ENCODE measurements at places on chromosomes 12 and 14.

DNA sequence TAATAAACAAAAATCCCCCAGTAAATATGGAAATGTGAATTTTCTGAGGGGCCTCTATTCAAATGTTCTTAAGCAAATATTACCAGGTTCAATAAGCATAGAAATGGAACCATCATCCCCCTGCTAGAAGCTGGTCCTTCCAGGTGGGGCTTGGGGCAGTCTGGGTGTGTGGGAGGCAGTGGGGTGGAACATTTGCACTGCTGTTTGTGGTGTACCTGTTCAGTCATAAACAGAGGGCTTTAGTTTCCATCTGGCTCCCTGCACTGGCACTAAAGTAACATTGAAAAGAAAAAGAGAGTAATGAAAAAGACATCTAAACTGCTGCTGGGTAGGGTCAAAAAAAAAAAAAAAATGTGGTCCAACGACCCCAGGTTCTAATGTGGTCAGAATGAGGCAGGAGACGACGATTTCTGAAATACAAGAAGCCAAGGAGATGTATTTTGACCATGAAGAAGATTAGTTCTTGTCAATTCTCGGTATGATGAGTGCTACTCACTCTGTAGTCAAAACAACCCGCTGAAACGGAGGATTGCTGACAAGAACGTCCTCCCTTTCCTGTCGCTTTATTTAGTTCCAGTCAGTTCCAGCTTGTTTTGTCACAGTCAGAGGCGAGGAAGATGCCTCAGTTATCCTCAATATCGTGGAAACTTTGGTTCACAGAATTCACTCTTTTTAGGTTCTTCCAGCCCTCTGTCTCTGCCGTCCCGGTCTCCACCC is 44.2 kb upstream of the MANSC4 start:
- H3K27ac ChIP-seq = no peak overlapping the region
- H3K36me3 ChIP-seq = no peaks in the 10 kb centered on the region
- no peak for DNase-seq
- H3K4me3 ChIP-seq = no peak overlapping the region

DNA sequence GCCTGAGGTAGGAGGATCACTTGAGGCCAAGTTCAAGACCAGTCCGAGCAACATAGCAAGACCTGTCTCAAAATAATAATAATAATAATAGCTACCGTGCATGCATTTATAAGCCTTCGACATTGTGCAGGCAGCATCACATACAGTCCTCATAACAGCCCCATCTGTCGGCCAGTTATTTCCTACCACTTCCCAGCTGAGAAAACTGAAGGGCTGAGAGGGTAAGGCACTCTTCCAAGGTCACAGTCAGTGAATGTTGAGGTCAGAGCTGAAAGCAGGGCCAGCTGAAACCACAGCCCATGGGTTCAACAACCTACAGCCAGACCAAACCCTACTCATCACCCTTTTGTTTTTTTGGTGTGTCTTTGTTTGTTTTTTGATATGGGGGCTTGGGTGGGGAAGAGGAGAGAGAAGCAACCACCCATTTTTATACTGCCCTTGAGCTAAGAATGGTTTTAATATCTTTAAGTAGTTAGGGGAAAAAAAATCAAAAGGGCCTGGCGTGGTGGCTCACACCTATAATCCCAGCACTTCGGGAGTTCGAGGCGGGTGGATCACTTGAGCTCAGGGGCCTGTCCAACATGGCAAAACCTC is 16.8 kb upstream of the ITPK1 start:
- H3K36me3 ChIP-seq = no peaks in the 10 kb centered on the region
- no peak overlapping the region for H3K4me3 ChIP-seq
- H3K27ac ChIP-seq = no peak overlapping the region
- no peaks in the 10 kb centered on the region for H3K4me1 ChIP-seq
- no peak for DNase-seq

DNA sequence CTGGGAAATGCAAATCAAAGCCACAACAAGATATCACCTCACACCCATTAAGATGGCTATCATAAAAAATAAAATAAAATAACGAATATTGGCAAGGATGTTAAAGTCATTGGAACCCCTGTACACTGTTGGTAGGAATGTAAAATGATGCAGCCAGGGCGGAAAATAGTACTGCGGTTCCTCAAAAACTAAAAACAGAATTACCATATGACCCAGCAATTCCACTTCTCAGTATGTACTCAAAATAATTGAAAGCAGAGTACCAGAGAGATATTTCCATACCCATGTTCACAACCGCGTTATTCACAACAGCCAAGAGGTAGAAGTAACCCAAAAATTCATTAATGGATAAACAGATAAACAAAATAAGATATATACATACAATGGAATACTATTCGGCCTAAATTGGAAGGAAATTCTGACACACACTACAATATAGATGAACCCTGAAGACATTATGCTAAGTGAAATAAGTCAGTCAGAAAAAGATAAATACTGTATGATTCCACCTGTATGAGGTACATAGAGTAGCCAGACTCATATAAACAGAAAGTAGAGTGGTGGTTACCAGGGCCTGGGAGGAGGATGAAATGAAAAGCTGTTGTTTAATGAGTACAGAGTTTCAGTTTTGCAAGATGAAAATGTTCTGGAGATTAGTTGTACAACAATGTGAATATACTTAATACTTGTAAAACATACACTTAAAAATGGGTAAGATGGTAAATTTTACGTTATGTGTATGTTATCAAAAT is 84.6 kb downstream of the TXNDC16 start:
- no peaks in the 10 kb centered on the region for H3K4me1 ChIP-seq
- no peak overlapping the region for H3K4me3 ChIP-seq
- H3K27ac ChIP-seq = no peak overlapping the region
- no peaks in the 10 kb centered on the region for H3K36me3 ChIP-seq

- H3K4me3 ChIP-seq = no peak overlapping the region
- H3K36me3 ChIP-seq = no peaks in the 10 kb centered on the region
- DNase-seq = no peak
- no peaks in the 10 kb centered on the region for H3K4me1 ChIP-seq
Observed at GRCh38 chr14:24514209-24514608, 6.1 kb upstream of the CMA1 start.

- no peaks in the 10 kb centered on the region for H3K27me3 ChIP-seq
- no peak for DNase-seq
- no peaks in the 10 kb centered on the region for H3K36me3 ChIP-seq
- H3K27ac ChIP-seq = no peak overlapping the region
- no peaks in the 10 kb centered on the region for H3K4me1 ChIP-seq
- H3K4me3 ChIP-seq = no peak overlapping the region
Observed at GRCh38 chr12:98296462-98297079, 218.8 kb upstream of the TMPO start.

GRCh38 chr12:130715998-130716968 is at the start of gene RIMBP2:
Gene RIMBP2, minus strand, starts transcription at chr12:130716299. Its CDS starts 237,286 bp downstream, at chr12:130479013.
- H3K36me3 ChIP-seq = no peaks in the 10 kb centered on the region
- H3K4me3 ChIP-seq = peak within 1 kb of the TSS; percentile 55

- no peak overlapping the region for H3K4me3 ChIP-seq
- H3K4me1 ChIP-seq = no peaks in the 10 kb centered on the region
- no peak overlapping the region for H3K27ac ChIP-seq
- H3K27me3 ChIP-seq = no peaks in the 10 kb centered on the region
- H3K36me3 ChIP-seq = no peaks in the 10 kb centered on the region
Observed at GRCh38 chr12:65081496-65081895, 39.6 kb downstream of the WIF1 start.

- H3K36me3 ChIP-seq = no peaks in the 10 kb centered on the region
- H3K27me3 ChIP-seq = no peaks in the 10 kb centered on the region
- no peak overlapping the region for H3K4me3 ChIP-seq
- no peak for DNase-seq
Observed at GRCh38 chr14:70170976-70171375, 17.8 kb downstream of the SLC8A3 start.

- H3K27ac ChIP-seq = no peak overlapping the region
- peaks cover 7% of the 10 kb centered on the region for H3K36me3 ChIP-seq
- no peaks in the 10 kb centered on the region for H3K27me3 ChIP-seq
- peaks cover 3% of the 10 kb centered on the region for H3K4me1 ChIP-seq
- peak; percentile 83 for DNase-seq
Observed at GRCh38 chr14:101876555-101876938, 87.8 kb upstream of the DYNC1H1 start.

- DNase-seq = no peak
- H3K27me3 ChIP-seq = no peaks in the 10 kb centered on the region
- no peaks in the 10 kb centered on the region for H3K36me3 ChIP-seq
- no peaks in the 10 kb centered on the region for H3K4me1 ChIP-seq
- H3K27ac ChIP-seq = no peak overlapping the region
Observed at GRCh38 chr12:63036216-63036973, 101.4 kb upstream of the PPM1H start.

GRCh38 chr12:49230805-49231194 is 34.1 kb upstream of the TUBA1C start:
- H3K36me3 ChIP-seq = no peaks in the 10 kb centered on the region
- H3K27me3 ChIP-seq = no peaks in the 10 kb centered on the region
- no peak overlapping the region for H3K4me3 ChIP-seq
- no peak for DNase-seq
- H3K27ac ChIP-seq = no peak overlapping the region

DNA sequence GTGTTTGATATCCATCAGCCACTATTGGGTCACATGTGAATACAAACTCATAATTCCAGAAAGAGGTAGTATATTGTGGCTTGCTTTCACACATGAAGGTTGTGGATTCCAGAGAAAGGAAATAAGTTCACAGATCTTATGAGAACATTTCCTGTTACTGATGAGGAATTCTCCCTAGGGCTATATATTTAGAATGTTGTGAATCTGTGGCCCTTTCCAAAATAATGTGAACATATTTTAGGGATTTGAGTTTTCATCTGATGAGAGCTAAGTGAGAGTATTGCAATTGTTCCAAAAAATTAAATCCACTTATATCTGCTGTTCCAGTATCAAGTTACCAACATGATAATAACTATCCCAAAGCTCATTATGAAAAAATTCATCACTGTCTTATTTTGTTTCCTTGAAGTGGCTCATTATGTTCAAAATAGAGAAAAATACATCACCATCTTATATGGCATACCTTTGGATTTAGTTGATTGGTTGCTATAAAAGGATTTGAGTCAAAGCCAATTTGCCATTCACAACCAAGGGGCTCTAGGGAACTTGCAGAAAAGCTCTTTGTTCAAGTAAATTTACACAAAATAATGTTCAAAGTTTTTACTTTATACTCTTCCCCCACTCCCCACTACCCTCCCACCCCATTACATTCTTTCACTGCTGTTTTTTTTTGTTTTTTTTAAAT is 76.3 kb downstream of the MYRFL start:
- H3K27me3 ChIP-seq = no peaks in the 10 kb centered on the region
- no peaks in the 10 kb centered on the region for H3K36me3 ChIP-seq
- H3K4me3 ChIP-seq = no peak overlapping the region
- no peak overlapping the region for H3K27ac ChIP-seq
- H3K4me1 ChIP-seq = no peaks in the 10 kb centered on the region

- H3K4me1 ChIP-seq = no peaks in the 10 kb centered on the region
- no peak for DNase-seq
- H3K36me3 ChIP-seq = peaks cover 20% of the 10 kb centered on the region
- H3K27ac ChIP-seq = no peak overlapping the region
Observed at GRCh38 chr14:103404032-103404918, 19.1 kb downstream of the MARK3 start.

DNA sequence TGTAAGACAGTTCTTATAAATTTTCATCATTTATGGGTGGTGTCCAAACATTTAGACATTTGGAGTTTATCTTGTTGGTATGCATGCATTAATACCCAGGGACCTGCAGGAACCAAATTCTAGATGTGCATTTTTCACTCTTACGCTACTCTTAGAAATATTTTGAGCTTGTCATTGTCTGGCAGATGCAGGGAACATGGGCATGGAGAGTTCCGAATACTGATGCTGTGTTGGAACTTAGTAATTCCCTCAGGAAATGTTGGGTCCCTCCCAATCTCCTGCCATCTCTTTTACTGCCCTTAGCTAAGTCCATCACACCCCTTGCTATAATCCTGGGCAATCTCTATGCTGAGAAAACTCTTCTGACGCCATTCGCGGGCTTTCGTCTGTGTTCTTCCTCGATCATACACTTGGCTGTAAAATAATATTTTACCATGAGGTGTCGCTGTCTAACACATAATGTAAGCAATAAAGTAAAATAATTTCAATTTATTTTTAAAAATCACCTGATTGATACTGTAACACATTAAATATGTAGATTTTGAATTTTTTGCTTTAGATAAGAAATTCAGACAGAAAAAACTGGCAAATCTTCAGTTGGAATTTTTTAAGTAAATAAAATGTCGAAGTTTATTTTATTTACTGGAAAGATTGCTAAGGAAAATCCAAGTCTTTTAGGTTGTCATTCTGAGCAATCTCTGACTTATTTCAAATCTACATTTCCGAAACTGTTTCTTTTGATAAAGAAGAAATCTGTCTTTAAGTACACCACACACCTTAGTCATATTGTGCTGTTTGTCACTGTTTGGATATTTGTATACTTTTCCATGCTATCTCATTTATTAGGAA is 304.1 kb upstream of the SSTR1 start:
- H3K4me1 ChIP-seq = no peaks in the 10 kb centered on the region
- no peak overlapping the region for H3K27ac ChIP-seq
- no peak overlapping the region for H3K4me3 ChIP-seq
- H3K27me3 ChIP-seq = no peaks in the 10 kb centered on the region

DNA sequence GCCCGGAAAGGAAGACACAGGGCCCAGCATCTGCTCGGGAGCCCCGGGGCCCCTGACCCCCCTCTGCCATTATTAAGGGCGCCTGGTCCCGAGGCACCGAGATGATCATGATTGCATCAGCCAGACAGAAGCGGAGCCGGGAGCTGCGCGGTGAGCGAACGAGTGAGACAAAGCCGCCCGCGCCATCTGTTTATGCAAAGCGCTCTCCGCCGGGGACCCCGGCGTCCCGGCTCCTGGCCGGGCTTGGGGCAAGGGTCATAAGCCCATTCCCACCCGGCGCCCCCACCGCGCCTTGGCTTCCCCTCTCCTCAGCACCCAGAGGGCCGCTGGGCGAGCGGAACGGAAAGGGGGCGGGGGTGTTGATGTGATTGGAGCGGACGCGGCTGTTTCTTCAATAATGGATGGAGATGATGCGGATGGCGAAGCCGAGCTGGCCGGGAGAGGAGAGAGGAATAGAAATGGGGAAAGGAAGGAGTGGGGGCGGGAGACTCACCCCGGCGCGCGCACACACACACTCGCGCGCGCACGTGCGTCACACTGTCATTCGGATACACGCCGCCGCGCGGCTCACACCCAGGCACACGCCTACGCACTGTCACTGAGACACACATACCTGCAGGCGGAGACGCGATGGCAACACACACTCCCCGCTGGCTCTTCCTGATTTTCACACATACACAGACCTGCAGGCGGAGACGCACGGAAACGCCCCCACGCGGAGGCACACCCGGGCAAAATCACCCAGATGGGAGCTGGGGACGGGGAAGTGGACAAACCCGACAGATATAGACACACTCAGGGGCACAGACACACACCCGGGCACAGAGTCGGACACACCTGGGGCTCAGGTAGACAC is 10.7 kb downstream of the STAC3 start:
- peaks cover 28% of the 10 kb centered on the region for H3K27me3 ChIP-seq
- H3K36me3 ChIP-seq = no peaks in the 10 kb centered on the region
- peak overlapping the region; percentile 62 for H3K4me3 ChIP-seq
- H3K27ac ChIP-seq = no peak overlapping the region

Data from ascending aorta (tissue), 2 donors.